ENCODE measurements at places on chromosomes 2 and 18.

DNA sequence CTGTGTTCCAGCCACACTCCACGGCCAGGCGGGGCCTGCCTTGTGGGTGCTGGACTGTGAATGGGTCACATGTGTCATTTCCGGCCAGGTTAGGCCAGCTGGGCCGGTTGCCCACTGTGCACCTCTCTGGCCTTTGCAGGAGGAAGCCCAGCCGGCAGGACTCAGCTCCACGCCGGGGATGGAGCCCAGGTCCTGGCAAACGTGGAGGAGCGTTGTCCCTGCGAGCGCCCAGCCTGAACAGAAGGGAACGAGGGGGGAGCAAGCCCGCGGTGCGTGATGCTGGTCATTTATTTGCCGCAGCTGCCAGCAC, 152.9 kb downstream of the PXDN start:
- DNase-seq, result no peak

GRCh38 chr2:45268631-45269030, 259.4 kb upstream of the SIX2 start:
- no peak for DNase-seq

GRCh38 chr2:146523196-146523595, 1321.6 kb upstream of the ACVR2A start:
- peak; percentile 32 for DNase-seq

- DNase-seq, result no peak
These were observed 337.7 kb upstream of the CHAC2 start for GRCh38 chr2:53429901-53430300.

- DNase-seq, result no peak
These were observed 620.6 kb downstream of the GALR1 start for GRCh38 chr18:77870199-77870598.

DNA sequence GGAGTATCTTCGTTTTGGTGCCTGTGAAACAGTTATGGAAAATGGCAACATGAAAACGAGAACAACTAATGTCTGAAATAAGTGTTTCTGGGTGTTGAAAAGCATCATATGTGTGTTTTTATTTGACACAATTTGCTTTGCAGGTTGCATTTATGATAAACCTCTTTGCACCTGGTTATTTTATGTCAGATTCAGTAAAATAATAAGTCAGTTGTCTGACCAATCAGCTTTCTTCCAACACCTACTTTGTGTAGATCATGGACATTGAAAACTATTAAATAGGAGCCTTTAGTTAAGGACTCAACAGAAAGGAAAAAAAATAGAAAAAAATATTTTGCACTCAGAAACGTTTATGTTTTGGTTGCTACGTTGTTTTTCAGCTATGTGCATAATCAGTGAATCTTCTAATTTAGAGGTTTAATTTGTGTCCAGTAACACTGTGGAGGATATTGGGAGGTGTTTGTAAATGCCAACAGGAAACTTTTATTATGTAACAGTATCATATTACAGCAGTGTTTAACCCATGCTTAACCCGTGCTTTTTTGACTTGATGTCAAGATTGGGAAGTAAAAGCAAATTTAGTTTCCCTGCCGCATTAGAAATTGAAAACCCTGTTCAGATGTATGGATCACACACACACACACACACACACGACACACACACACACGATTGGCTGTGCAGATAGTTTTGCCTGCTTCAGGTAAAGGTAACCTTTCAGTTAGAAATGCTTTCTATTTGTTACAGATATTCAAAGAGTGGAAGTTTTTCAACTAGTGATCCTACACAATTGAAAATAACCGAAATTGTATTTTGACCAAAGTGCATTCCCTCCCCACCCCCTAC, 2.6 kb downstream of the PKP4 start:
- DNase-seq, result no peak
